ENCODE measurements at places on chromosomes 12 and 14.

- DNase-seq: peak; percentile 60
Measured at GRCh38 chr12:14408208-14408607, 42.7 kb downstream of the ATF7IP start.

DNA sequence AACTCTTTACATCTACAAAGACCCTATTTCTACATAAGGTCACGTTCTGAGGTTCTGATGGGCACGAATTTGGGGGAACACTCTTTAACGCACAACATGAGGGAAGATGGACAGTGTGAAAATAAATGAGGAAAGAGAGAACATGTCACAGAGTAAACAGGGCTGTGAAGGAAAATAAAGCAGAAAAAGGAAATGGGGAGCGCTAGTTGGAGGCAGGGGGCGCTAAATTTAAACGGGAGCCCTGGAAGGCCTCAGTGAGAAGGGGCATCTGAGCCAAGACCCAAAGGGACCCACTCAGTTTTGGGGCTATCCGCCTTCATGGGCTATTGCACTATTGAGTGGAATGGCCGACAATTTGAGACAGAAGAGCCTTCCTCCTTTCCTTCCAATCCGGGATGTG is 50.5 kb downstream of the PLXNC1 start:
- no peak for DNase-seq

DNA sequence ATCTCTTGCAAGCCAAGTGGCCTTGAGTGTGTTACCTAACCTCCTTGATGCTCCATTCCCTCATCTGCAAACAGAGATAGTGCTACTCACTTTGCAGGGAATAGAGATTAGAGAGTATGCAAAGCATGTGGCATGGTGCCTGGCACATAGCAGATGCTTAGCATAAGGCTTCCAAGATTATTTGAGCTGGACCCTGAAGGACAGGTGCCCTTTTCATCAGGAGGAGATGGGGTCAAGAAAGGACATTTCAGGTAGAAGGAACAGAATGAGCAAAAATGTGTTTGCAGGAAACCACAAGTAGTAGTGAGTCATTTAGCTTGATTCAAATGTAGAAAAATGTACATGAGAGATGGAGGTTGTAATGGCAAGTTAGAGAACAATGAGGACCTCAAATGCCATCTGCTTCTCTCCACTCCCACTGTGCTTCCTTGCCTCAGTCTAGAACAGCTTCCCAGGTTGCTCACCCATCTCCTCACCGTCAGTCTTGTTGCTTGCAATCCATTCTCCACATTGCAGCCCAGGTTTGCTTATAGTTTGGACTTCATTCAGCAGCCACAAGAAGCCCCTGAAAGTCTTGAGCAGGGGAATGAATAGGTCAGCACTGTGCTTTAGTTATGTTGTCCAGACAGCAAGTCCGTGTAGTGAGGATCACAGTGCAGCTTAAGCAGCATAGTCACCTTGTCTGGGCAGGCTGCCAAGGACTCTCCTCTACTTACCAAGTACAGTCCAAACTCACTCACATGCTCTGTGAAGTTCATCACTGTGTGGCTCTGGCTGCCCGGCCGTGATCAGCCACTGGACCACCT is 536.3 kb upstream of the CCDC196 start:
- DNase-seq: peak; percentile 89

DNA sequence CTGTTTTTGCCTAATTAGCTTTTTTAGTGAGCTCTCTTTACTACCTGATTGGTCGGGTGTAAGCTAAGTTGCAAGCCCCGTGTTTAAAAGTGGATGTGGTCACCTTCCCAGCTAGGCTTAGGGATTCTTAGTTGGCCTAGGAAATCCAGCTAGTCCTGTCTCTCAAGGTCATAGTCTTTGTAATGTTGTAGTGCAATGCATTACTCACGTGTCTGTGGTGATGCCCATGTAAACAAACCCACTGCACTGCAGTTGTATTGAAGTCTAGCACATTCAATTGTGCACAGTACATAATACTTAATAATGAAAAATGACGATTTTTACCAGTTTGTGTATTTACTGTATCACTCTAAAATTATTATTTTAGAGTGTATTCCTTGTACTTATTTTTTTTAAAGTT is 335.5 kb downstream of the NUAK1 start:
- DNase-seq: peak; percentile 28

DNA sequence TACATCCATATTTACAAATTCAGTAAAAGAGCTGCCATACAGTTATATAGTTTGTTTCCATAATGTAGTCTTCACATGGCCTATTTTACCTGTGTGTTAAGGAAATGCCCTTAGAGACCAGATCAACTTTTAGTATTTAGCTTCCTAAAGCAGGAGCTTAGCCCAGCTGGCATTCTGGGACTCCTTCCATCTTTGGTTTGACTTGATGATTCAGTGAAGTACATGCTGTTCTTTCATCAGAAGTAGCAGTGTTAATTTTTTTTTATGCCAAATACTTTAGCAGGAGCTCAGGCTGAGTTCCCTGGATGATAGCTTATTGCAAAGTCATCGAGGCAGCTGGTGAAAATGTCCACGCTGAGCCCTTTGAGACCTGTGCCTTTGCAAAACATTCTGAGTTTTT is 101.0 kb downstream of the FOXG1 start:
- no peak for DNase-seq

- DNase-seq: no peak
Measured at GRCh38 chr14:81550001-81550637, 16.5 kb upstream of the SEL1L start.

Data from renal cortical epithelial cell (primary cell).